ENCODE measurements at places on chromosomes 1 and 21.

DNA sequence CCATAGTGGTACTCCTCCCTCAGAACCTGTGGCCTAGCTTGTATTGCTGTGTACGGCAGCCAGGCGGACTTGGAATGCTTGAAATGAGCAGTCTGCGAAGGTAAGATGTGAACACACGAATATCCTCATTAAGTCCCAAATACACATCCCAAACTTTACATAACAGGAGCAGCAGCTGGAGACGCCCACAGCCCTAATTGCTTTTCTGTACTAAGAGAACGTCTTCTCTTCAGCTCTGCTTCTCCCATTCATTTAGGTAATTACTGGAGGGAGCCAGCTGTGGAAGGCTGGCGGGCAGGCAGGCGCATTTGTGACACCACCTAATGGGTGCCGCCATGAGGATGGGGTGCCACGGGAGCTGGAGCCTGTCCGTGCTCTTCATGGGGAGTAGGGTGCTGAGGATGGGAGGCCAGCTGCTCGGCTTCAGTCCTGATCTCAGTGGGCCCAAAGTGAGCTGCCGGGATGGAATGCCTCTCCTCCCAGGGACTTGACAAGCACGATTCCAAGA is 66.6 kb upstream of the POU3F1 start:
- DNase-seq, result no peak

DNA sequence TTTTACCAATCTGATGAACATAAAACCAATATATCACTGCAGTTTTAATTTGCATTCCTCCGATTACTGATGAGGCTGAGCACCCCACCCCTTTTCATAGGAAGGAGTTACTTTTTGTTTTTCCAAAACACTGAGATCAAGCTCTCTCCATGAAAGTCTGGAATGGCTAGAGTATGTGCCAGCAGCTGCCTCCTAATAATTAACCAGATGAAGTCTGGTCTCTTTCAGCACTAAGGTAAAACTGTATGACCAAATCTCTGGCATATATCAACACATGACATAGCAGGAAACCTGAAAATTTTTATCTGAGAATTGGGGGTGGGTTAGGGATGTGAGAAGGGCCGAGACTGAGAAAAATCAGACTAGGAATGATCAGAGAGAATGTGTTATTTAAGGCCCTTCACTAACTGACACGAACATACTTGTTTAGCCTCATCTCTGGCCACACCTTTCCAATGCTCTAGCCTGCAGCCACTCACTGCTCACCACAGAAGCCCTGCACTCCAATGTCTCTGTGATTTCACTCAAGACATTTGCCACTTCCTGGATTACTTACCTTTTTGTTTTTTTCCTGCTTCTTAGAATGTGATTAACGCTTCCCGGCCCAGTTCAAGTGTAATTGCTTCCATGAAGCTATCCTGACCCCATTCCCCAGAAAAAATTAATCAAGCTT is 34.7 kb downstream of the WASF2 start:
- DNase-seq, result no peak

GRCh38 chr1:227728892-227729143 is 6.3 kb downstream of the JMJD4 start:
- DNase-seq, result no peak

- DNase-seq, result no peak
Measured at GRCh38 chr1:184672013-184672726, 82.5 kb downstream of the EDEM3 start.

- DNase-seq, result no peak
Measured at GRCh38 chr1:33712186-33712585, 151.7 kb upstream of the HMGB4 start.

DNA sequence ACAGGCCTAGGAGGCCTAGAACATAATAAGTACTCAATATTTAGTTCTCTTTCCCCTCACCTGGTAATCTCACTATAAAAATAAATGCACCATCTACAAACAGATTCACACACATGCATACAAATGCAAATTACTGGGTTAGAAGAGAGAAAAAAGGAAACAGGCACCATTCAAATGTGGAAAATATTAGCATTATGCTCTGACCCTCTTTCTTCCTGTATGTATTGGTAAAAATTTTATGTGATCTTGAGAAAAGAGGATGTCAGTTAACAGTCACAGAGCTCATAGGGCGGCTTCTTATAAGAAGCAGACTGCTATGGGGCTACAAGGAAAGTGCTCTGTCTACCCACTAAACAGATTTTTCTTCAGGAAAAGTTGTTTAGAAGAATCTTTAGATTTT is 565.4 kb downstream of the LMO4 start:
- DNase-seq, result no peak

DNA sequence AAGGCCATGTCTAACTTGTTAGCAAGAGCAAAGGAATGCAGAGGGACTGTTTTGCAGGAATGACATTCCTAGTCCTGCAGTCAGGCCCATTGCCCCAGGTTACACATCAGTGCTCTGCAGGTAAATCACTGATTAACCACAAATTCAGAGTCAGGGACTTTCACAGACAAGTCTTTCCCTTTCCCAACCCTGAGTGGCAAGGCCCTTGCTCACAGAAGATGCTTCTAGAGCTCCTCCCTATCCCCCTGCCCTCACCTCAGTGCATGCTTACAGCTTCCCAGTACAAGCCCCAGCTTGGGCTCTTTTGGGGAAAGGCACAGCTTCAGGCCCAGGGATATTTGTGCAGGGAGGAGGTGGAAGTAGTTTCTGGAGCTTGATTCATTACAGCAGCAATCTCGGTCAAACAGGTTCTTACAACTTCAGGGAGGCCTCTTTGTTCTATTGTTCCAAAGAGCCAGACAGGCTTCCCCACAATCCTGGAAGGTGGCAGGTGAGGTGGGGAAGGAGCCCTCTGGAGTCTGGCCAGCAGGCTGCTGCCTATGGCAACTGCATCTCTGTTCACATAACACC is 53.9 kb downstream of the CASQ2 start:
- peak; percentile 37 for DNase-seq

DNA sequence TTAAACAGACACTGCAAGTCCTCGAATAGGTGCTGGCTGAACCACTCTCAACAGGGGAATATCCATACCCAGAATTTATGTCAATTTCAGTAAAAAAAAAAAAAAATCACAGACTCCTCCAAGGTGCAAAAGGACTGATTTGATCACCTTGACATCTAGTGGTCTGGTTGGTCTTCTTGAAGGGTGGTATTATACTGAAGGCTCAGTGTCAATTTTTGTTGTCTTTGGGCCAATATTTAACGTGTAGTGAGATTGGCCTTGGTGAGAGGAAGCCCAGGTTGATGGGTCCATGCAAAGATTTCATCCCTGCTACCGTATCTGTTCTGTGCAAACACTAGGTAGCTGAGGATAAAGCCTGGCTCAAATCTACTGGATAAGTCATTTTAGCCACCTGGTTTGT is 4.0 kb upstream of the GBP5 start:
- no peak for DNase-seq

DNA sequence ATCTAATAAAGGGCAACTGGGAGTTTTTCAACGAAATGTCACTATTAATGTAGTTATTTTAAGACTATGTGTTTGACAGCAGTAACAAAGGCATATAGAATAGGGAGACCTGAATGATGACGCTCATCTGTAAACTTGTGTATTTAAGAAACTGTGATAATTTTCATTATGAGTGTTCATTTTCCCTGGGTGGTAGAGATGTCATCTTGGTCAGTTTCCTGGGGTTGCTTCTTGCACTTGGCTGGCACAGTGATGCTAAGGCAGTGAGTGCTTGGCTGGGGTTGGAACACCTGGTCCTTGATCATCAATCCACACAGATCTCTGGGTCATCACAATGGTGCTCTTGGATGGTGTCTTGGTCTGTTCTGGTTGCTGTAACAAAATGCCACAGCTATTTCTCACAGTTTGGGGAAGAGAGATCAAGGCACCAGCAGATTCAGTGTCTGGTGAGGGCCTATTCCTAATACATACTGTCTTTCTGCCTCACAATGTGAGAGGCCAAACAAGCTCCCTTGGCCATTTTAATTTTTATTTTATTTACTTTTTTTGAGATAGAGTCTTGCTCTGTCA is 7.9 kb upstream of the SMYD2 start:
- DNase-seq, result no peak

DNA sequence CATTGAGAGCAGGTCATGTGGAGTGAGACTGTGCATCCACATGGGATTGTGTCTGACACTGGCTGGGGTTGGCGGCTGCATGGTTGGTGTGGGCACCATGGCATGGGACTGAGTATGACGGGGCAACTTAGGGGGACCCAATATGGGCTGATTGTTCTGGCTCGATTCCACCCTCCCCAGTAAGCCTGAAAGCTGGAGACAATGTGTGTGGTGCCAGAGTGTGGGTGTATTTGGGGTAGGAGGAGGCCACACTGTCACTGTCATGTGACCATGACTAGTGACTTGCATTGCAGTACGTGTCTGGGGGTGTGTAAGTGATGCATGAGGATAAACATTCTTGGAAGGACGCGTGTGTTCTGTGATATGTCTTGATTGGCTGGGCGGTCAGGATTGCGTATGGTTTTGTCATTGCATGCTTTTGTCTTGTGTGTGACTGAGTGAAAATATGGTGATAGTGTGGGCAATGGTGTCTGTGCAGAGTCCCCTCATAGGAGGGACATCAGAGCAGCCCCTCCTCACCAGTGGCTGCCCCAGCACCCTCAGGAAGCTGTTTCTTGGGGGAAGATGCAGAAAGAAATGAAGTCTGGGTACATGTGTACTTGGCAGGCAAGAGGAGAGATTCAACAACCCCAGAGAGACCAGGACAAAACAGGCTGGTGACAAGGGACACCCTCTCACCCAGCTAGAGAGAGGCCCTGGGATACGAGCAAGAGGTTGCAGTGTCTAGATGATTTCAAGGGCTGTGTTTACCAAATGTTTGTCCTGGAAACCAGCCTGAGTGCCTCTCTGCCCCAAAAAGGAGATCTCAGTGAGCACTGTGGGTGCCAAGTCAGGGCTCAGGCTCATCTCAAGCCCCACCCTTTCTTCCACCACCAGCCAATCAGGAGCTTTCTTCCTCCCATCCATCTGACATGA is 36.3 kb downstream of the SDC3 start:
- no peak for DNase-seq

DNA sequence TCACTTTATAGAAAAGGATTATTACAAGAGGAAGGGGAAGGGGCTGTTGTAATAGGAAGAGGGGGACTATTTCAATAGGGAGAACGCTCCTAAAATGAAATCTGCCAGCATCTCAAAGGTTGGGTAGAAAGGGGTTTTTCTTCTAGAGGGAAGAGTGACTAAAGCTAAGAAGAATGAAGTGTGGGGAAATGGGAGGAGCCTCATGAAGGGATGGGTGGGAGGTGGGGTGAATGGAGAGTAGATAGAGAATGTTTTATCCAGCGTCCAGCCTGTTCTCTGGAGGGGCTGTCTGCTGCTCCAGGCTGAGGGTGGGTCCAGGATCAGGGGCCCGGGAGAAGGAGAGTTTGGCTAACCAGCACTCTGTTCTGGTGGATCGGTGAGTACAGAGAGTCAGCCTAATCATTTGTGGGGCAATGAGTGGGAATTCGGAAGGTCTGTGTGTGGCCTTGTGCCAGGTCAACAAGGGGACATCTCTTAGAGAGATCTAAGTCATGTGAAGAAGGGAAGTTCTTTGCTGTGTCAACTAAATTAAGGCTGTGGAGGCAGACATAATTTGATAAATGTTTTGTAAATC is 25.2 kb downstream of the VN1R5 start:
- no peak for DNase-seq

DNA sequence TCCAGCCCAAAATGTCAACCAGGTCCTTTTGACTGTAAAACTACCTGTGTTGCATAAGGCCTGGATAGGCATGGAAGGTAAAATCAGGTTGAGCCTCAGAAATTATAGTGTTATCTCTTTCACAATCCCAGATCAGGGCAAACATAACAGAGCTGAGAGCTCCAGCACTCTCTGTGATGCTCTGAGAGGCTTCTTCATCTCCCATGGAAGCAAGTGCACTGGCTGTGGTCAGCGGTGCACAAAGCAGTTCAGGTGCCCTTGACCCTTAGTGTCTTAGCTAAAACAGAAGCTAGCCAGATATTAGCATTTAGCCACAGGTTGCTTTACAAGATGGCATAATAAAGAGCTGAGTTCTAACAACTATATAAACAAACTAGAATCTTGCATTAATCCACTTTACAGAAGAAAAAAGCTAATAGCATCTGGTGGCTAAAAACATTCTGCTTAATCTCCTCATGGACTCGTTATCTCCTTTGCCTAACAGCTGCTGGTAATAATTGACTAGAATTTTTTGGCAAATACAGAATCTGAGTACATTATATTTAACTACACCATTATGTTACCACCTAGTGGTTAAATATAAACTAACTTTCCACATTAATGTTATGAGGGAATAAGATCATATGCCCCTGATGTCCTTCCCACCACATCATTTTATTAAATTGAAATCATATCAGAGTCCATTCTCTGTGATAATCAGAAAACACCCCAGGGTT is 25.6 kb upstream of the POGK start:
- no peak for DNase-seq

GRCh38 chr1:185490924-185491323 is 173.9 kb upstream of the IVNS1ABP start:
- no peak for DNase-seq

- DNase-seq, result no peak
Measured at GRCh38 chr1:89088572-89088971, 23.6 kb upstream of the GBP1 start.

DNA sequence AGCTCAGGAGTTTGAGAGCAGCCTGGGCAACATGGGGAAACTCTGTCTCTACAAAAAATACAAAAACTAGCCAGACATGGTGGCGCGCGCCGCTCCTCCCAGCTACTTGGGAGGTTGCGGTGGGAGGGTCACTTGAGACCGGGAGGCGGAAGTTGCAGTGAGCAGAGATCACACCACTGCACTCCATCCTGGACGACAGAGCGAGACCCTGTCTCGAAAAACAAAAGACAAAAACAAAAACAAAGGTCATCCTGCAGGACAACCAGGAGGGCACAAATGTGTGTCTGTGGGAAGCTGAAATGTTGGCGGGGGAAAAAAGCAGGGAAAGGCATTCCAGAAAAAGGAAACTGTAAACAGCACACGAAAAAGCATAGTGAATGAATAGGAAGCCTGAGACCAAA is 104.1 kb upstream of the HNRNPU start:
- no peak for DNase-seq

- no peak for DNase-seq
Measured at GRCh38 chr1:44705938-44706337, 25.0 kb downstream of the RNU5D-1 start.

Measured in NCI-H2107 (cell line).